Frontal cortex (tissue), 4 donors: ENCODE measurements at places on chromosomes 5 and 9.
A peak's percentile ranks its signal among the peaks of the same experiment; 100 is the strongest.

DNA sequence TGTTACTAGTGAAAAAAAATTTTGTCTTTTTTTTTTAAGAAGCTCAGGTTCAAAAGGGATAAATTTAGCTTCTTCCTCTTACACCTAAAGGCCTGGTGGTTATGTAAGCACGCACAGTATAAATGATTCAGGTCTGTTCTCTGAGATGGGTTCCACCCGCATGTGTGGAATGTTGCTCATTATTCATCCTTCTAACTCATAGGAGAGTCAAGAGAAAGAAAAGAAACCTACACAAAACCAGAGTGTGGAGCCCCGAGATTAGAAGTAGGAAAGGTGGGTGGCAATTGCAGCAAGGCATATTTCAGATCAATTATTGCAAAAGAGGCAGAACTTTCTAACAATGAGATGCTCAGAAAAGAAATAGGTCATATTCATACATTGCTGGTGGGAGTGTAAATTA, 13.5 kb downstream of the PLAC8L1 start:
- DNase-seq, result no peak

DNA sequence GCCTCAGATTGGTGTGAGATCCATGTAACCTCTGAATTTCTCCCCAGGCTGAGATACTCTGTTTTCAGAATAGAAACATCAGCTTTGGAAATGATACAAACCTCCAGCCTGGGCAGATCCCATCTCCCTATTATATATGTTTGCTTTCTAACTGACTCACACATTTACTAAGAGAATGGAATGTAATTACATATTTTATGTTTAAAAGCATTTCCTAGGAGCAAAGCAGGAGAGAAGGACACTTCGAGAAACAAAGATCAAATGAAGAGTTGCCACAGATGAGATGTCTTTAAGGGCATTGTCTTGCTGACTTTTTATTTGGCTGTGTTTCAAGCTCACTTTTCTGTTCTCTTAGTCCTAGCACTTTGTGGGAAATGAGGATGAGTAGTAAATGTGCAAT, 96.3 kb downstream of the CDH18 start:
- no peak for DNase-seq

DNA sequence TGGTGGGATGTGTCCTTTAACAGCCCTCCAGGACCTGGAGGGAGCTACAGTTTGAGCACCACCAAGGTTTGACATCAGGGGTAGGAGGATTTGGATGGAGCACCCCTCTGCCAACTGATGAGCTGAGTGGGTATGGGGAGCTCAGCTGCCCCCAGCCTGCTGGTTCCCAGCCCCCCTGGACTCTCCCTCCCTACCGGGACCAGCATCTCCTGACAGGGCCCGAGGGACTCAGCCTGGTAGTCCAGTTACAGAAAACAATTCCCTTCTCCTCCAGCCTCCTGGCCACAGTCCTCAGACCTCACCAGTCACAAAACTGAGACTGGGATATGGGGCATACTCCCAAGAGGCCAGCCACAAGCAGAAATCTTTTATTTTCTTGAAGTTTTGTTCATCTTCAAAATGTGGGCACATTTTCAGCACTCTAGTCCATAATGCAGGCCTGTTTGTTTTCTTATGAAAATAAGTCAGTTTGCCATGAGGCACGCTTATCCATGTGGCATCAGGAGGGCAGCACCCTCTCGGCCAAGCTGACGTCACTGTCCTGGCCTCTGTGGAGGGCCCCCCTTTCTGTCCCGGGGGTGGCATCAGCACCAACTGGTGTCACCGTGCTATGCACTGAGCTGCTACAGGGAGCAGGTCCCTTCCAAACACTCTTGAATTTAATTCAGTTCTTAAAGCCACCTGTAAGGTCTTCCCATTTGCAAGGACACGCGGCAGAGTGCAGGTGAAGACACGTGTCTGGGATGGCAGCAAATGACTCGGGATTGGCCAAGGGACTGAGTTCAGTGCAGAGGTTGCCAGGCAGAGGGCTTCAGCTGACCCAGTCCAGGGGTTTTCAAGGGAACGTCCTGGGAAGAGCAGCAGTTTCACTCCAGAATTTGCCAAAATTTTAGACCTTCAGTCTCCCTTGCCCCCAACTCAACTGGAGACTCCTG, 187.6 kb downstream of the GADD45G start:
- DNase-seq, result no peak

- no peak for DNase-seq
Measured at GRCh38 chr5:78129597-78129996, 164.9 kb downstream of the AP3B1 start.

- DNase-seq, result no peak
Measured at GRCh38 chr9:124869466-124869985, 7.6 kb downstream of the ARPC5L start.

DNA sequence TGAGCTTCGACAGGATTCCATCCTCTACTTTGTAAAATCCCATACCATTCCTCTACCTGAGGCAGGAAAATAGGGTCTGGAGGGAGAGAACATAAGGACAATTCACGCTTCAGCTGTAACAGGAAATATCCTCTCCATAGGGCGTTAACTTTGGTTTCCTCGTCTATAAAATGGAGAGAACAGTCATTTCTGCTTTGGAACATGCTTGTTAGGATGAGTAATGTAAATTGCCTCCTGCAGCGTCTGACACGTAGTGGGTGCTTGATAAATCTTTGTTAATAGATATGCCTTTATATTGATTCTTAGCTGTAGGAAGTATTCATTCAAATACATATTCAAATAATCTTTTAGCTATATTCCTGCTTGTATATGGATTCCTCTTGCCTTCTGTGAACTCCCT, 711 bp upstream of the SUB1 start:
- no peak for DNase-seq

DNA sequence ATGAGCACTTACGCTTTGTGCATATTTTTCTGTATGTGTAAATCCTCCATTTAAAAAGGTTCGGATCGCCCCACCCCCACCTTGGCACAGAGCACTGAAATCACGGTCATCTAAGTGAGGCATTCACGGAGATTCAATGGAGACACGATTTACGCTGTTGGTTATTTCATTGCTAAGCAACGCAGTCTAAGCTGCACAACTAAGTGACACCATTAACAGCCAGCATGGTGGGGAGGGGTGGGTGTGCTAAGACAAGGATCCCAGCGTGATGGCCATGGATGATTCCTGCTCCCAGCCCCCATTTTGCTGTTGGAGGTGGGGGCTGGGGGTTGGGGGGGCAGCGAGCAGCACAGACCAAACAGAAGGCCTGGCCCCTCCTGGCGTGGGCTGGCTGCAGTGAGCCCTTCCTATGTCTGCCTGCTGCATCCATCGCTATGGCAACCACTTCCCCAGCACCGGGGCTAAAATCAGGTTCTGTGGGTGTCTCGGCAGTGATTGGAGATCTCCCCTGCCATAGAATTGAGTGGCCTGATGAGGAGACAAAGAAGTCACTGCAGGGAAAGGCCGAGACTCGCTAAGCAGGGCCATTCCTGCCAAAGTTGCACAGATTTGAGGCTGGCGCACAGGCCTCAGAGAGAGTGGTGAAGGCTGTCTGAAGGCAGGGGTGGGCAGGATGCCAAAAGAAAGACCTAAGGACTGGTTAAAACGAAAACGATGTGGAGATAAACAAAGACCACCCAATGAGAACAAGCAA, 14.3 kb upstream of the MARCHF6 start:
- DNase-seq, result peak; percentile 36

GRCh38 chr5:179612577-179613459, 10.7 kb downstream of the HNRNPH1 start:
- no peak for DNase-seq
